ENCODE measurements at places on chromosomes 12 and 14. TPM values are rescaled to one million over a fixed set of nuclear protein-coding genes. Genes with fewer than 3 reads are reported as not detected.
A peak's percentile ranks its signal among the peaks of the same experiment; 100 is the strongest.

CCDC60 gene
- total RNA-seq = not detected

DNA sequence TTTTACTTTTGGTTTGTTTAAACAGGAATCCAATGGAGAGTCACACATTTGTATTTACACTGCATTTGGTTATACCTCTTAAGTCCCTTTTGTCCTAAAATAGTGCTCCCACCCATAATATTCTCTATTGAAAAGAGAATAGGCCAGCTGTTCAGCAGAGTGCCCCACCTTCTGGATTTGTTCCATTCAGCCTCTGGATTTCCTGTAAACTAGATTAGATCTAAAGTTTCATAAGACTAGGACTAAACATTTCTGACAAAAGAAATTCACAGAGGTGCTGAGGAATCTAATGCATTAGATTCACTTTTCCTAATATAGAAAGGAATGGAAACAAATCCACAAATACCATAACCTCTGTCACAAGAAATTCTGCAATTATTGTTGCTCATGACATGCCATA is 38.1 kb downstream of the GCH1 start:
- DNase-seq = peak; percentile 19

DNA sequence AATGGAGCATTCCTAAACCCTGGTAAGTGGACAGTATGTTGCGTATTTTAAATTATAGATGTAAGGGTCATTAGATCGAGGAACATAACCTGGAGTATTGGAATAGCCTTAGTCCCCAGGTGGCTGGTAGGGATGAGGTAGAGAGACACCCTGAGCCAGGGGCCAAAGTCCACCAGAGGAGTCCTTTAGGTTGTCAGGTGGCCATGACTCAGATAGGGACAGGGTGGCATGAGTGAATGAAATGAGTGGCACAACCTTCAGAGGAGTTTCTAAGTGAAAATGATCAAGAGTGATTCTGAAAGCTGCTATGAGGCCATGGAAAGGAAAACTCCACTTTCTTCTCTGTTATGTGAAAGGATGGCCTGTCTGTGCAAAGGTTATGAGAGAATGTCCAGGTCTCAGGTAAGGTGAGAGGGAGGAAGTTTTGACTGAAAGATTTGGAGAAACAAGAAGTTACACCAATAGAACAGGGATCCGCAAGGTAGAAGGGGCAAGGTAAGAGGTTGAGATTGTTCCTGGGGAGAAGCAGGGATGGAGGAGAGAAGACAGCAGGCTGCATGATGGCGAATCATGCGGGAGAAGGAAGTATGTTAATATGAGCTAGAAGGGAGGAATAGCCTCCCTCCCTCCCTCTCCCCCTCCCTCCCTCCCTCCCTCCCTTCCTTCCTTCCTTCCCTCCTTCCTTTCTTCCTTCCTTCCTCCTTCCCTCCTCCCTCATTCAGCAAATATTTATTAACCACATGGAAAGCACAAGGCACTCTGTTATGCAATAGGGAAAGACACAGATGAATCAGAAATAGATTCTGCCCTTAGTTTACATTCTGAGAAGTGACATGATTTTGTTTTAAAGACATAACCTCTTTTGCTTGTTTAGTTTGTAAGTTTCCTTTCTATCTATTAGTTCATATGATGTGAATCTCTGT is 14.0 kb upstream of the RIPK3 start:
- peak; percentile 80 for DNase-seq

- DNase-seq = no peak
Observed at GRCh38 chr12:91529829-91530228, 347.2 kb upstream of the DCN start.

- DNase-seq = no peak
Observed at GRCh38 chr12:66048218-66048834, 82.2 kb downstream of the LLPH start.

DNA sequence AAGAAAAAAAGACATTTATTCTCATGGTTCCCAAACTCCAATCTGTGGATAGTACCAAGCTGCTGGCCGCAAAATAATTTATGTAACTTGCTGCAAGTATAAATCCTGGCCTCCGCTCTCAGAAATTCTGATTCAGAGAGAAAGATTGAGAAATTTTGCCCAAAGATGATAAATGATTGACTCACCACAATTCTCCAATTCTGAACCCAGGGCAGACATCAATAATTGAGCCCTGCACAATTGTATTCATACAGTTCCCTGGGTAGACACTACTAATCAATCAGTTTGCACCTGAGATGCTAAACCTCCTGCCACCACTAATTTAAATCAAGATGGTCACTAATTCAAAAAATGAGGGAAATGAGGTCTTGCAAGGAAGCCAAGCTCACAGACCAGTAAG is 38.2 kb downstream of the TRPV4 start:
- DNase-seq = no peak

DNA sequence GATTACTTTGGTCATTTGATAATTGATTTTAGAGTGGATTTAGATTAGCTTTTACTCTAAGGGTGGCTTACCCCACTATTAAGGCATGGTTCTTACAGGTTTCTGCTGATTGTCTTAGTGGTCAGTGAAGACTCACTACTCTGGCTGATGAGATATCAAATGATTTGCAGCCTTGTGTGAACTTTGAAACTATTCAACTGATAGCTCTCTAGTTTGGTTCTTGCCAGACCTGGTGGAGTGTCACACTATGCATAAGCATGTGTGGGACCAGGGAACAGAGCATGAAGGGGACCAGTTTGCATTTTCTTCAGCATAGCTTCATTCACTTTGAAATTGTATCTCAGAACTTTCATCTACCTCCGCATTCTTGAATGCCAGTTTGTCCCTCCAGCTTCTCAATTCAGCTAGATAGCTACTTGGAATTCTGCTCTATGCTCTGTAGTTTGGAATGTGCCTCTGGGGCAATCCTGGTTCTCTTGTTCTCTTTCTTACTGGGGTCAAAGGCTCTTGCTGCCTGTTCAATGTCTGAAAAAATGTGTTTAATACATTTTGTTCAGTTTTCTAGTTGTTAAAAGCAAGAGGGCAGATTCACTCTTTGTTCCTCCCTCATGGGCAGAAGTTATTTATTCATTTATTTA is 12.7 kb downstream of the SCYL2 start:
- peak; percentile 9 for DNase-seq

RIN3 gene
- total RNA-seq = 7.3 TPM

DNA sequence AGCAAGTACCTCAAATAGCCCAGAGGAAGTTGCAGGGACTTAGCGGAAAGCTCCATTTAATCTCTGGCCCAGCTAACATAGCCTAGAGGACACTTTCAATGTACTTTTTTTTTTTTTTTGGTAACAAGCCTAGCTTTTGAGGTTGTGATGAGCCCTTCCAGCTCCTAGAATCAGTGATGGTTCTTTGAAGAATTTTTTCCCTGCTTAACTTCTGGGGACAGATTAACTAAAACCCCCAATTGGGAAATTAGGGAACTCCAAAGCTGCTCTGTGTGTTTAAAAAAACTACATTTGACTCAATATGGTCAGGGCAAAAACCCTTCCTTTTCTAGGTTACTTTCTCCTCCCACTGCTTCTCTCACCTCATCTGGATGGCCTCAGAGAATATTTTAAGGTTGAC is 23.9 kb upstream of the ITGA5 start:
- no peak for DNase-seq

DNA sequence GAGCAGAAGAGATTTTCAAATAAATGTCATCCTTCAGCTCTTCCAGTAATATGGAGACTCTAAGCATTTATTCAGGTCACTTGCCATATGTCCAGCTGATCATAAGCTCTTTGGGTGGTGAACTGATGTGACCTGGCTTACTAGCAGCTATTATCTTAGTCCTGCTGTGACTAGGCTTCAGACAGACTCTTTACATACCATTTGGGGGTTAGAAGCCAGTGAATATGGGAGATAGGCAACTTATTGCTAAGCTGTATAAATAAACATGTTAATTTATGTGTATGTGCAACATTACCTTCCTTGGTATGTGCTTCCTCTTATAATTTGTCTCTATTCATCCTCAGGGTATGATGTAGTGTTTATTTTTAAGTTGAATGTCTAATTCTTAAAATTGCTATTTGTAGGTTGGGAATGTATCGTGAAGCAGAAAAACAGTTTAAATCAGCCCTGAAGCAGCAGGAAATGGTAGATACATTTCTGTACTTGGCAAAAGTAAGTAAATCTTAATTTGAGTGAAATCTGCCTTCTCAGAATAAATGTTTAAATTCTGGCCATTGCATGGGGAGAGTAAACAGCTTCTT is 32.4 kb downstream of the TTC8 start:
- peak; percentile 11 for DNase-seq

BHLHE41 gene
- total RNA-seq = 6.8 TPM

DNA sequence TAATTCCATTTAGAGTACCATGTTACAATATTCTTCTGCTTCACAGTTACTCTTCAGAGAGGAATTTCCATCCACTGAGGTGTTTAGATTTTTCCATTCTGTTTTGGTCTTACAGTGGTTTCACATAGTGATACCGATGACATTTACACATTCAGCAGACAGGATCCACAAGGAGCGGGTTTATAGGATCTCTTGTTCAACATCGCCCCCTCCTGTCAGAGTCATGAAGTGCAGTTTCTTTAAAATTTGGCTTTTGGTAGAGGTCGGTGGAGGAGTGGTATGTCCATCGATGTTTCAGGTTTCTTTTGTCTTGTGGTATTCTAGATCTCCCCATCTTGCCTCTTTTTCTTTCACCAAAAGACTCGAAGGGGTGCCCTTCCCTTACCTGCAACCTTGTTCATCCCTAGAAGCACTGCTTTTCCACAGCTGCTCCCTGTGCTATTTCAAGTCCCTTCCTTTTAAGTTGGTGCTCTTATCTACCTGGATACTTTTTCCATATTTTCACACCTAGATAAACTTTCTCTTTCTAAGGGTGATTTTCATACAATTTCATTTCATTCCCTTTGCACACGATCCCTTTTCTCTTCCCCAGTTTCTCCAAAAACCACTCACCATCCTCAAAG is 181.3 kb downstream of the ITPR2 start:
- peak; percentile 79 for DNase-seq

- no peak for DNase-seq
Observed at GRCh38 chr14:104651876-104652260, 37.5 kb upstream of the INF2 start.

TAS2R13 gene
- total RNA-seq = 3.9 TPM

GRCh38 chr12:53978477-53979356 is 4.0 kb upstream of the HOTAIR start:
- peak; percentile 53 for DNase-seq

DNA sequence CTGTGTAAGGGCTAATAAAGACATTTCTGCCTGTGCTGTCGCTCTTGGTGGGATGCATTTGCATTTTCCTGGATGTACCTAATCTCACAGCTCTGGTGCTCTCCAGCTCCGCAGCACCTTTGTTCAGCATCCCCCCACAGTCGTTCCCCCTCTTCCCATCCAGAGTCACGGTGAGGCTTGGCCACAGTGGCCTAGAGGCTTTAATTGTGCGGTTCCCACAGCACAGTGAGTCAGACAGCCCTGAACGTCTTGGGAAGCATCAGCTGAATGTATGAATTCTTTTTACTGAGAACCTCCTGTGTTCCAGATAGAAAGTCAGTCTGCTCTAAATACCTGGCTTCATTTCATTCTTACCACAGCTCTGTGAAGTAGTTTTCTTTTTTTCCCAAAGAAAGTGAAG is 28.7 kb downstream of the MLXIP start:
- peak; percentile 76 for DNase-seq

- DNase-seq = peak; percentile 96
Observed at GRCh38 chr14:56339855-56340701, 221.9 kb downstream of the PELI2 start.

DNA sequence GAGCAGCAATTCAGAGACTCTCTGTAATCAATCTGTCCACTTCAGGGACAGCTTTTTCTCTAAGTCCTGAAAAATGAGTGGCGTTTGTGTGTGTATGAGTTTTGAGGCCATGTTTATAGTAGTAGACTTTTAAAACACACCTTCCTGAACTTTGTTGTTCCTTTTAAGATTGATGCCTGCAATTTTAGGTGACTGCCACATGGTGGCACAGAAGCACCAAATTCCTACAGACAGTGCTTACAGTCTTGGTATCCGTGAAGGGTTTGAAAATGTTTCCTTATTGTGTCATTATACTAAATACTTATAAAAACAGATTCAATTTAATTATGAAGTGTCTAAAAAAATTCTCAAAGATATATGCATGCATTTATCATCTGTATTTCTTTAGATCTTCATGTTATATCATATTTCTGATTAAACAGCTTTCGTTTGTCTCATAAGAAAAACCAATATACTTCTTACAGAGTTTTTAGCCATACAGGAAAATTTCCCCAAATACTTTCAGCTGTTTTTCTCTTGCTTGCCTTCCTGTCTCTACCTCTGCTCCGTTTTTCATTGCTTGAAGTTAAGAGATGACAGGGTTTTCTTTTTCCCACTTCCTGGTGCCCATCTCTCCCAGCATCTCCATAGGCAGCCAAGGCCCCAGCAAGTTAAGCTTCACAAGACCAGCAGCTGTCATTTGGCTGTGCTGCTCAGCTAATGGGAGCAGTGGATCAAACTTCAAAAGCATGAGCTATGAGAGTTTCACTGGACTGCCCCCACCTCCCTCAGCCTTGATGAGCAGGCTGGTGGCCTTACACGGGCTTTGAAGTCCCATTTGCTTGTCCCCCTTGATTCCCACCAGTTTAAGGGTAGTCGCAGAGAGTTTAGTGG is 259.6 kb downstream of the AKAP6 start:
- peak; percentile 65 for DNase-seq

KRT74 gene
- not detected for total RNA-seq

- no peak for DNase-seq
Observed at GRCh38 chr12:53949631-53950436, 4.9 kb upstream of the HOXC12 start.

DNA sequence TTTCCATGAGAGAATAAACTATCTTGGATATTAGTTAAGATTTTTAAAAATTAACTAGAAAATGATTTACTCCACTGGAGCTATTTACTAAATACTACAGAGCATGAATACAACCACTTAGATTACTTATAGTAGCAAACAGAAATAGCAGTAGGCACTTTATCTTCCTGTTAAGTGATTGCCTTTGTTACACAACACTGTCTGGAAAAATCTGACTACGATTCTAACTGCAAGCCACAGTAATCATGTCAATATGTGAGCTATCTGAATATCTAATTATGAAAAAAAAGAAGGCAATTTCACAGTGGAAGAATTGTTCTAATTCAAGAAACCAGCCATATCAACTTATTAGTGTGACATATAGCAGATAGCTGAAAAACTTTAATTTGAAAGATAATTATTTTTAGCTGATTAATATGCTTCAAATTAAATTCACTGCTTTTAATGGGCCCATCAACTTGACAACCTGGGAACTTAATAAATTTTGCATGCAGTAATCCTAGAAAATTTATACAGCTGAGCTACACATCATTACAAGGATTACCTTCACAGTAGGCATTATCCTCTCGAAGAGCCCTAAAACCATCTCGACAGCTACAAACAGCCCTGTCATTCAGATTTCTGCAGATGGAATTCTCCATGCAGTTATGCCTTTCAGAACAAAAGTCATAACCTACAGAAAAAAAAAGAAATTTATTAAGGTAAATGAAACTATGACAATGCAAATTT is 172.8 kb downstream of the NELL2 start:
- DNase-seq = no peak
